ENCODE measurements at places on chromosomes 2 and 18.

DNA sequence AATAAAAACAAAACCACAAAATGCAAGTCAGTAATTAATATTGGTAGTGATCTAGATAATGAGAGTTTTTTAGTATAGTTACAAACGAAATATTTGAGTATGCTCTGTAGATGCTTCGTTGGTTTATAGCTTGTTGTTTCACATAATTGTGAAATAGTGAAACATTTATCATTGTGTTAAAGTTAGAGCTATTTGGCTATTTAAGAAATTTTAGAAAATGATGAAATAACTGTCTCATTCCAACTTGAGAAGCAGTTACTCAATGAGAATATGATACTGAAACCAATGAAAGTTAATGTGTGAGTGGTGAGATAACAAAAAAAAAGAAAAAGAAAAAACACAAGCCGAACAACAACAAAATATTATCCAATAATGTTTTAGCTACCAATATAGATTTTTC, 475.6 kb upstream of the ZEB2 start:
- DNase-seq, result no peak

DNA sequence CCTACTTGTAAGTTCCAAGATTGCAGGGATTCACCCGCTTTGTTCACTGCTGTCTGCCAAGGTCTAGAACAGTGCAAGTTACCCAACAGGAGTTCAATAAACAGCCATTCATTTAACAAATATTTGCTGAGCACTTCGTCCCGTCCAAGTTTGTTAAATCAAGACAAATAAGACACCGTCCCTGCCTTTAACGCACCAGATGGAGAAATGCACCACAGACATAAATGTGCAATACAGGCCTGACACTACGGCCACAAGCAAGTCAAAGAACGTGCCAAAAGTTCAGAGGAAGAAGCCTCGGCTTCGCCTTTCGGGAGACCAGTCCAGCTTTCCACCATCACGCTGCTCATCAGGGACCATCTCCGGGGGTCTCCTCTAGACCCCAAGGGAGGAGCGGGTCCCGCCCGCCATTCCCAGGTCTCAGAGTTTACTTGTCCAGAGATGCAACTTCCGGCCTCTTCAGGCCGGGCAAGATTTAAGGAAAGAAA, 429 bp downstream of the C2orf76 start:
- no peak for DNase-seq

DNA sequence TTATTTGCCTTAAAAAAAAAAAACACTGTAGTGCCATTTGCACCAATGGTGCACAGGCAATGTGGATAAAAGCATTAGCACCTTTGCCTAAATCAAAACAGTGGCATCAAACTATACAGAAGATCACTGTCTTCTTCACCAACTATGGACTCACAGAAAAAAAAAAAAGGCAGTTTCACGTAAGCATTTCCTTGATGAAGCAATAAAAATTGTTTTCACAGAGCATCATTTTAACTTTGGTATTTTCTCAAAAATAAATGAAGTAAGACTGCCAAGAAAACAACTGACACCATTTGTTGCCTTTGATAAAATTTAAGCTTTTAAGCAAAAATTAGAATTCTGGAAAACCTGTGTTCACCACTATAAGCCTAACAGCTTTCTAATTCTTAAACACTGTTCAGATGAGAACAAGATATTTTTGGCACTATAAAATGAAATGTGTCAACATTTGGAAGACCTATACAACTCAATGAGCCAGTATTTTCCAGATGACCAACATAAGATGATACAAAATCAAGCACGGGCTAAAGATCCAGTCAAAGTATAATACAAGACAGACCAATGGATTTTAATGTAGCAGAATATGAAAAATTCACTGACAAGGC, 21.1 kb downstream of the METTL8 start:
- DNase-seq, result no peak

GRCh38 chr2:21165350-21165749, 41.6 kb downstream of the TDRD15 start:
- no peak for DNase-seq

GRCh38 chr18:59026364-59026763, 113.3 kb upstream of the SEC11C start:
- DNase-seq, result no peak

DNA sequence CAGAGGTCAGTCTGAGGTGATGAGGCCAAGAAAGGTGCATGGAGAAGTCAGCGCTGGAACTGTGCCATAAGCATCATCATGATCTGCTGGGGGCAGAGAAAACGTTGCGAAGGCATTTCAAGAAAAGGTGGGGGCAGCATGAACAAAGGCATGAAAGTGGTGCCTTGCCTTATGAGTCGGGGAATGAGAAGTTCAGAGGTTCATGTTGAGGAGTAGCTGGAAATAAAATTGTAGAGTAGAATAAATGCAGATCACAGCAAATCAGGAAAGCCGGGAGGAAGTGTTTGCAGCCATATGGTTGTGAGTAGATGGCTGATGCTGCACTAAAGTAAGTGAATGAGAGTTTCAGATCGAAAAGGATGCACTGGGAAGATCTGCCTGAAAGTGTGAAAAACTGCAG, 72.1 kb upstream of the ARL5A start:
- DNase-seq, result no peak

DNA sequence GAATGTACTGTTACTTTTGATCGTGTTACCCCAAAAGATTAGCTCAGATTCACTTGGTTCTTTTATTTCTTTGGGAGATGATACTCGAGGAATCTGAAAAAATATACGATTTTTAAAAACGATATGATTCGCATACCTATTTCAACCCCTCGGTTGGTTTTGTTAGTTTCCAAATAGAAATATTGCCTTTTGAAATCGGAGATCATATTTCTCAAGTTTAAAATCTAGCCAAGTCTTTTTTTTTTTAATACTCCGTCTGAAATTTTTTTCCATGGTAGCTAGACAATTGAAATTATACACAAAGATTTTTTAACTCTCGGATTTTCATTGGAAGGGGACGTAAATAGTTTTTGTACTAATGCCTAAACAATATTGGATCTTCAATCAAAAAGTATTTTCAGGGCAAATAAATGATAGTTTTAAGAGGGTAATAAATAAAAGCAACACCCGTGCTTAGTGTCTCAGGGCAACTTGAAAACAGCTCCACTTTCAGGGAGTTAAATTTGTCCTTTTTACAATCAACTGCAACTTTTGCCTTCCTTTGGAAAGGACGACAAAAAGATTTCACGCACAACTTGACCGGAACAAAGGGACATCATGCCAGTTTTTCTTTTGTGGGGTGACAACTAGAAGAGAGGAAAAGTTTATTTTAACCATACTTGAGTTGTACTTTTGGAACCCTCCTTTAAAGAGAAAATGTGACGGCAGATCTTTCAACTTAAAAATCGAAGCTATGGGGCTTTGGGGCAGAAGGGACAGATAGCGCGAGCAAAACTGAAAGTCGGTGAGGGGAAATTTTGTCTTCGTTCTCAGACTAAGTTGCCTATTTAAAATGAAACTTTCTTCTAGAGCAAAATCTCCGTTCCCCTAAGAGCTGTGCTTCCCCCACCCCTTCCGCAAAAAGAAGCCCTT, 5.8 kb upstream of the ONECUT2 start:
- DNase-seq, result no peak

- no peak for DNase-seq
Observed at GRCh38 chr2:16185801-16186272, 245.5 kb downstream of the MYCN start.

GRCh38 chr2:207417301-207417718, 112.5 kb upstream of the CREB1 start:
- no peak for DNase-seq

DNA sequence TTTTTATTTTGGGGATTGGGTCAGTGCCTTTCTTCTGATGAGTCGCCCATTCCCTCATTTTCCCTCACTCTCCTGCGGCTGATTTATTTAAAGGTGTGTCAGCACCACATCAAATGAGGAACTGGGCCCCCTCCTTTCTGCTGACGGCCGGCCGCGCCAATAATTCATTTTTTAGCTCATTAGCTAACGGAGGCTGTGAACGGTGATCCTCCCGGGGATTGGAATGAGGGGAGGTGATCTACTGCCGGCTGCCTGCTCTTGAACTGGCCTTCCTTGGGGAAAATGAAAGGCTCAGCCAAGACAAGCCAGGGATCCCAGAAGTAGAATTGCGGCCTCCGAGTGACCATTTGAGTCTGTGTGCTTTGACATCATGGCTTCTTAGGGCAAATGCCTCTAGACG, 54.2 kb downstream of the GBX2 start:
- no peak for DNase-seq

- DNase-seq, result no peak
Observed at GRCh38 chr18:46411867-46412690, 244.9 kb downstream of the LOXHD1 start.

- no peak for DNase-seq
Observed at GRCh38 chr2:3115301-3116042, 262.1 kb downstream of the EIPR1 start.

- DNase-seq, result no peak
Observed at GRCh38 chr18:9803063-9803697, 82.6 kb upstream of the TXNDC2 start.

- DNase-seq, result no peak
Observed at GRCh38 chr2:69693775-69694450, 48.0 kb upstream of the ANXA4 start.

GRCh38 chr2:106073678-106074406, 120.3 kb downstream of the UXS1 start:
- no peak for DNase-seq

GRCh38 chr2:24517247-24517646, 26.2 kb downstream of the NCOA1 start:
- no peak for DNase-seq

DNA sequence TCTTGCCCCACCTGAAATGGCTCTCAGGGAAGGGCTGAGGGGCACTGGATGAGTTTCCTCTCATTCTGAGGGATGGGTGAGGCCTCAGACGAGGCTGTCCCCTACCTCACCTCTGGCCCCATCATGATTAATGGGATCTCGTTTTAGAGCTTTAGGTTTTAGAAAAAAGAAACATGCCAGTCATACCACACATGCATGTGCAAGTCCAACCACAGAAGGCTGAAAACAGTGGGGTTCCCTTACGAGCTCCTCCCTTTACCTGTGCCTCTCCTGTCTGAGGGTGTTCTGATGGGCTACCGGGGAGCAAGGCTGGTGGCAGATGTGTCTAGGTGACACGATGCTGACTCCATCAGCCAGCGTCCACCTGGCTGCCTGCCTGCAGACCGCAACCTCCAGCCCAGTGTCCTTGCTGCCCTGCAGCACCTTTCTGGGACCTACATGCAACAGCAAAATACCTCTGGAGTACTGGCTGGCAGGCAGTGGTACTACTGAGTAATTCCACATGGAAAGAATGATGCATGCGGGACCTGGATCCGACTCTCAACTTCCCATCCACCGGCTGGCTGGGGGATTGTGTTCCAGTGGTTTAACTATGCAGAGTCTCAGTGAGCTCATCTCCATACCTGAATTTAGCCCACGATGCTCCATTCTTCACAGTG, 9.1 kb upstream of the LYPD6B start:
- no peak for DNase-seq

GRCh38 chr2:148675708-148676107, 31.2 kb downstream of the EPC2 start:
- DNase-seq, result no peak
